ENCODE measurements at places on chromosomes 11 and 22.

DNA sequence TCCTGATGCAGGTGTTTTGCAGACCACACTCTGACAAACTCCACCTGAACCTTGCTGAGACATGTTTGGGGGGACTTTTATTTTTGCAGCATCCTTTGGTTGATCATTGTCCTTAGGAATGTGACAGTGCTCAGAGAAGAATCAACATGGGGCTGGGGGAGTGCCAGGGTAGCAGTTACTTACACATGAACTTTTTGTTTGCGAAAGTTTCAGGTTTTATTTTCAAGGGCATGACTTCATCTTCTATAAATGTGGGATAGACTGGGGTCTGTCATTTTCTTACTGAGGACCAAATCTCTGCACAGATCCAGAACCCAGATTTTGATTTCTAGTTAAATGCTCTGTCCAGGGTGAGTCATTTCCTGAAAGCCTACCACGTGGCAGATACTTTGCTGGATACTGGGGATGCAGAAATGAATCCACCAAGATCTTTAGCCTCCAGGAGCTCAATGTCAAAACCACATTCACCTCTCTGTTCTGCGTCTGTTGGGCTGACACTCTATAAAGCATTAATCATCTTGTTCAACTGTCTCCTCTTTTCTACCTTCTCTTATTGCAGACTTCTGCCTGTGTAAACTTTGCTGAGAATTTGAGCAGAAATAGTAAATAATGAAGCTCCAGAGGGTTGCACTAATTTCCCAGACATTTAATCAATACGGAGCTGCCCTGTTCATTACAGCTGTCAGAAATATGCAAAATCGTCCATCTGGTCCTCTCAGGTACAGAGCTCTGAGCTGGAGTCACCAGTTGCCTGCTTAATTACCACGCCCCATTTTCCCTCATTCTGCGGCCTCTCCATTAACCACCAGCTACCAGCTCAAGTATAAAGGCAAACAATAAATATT lies 387.9 kb downstream of the MIAT start:
- DNase-seq: peak; percentile 89

- DNase-seq: peak; percentile 82
Observed at GRCh38 chr11:6619004-6619745, at the start of gene TPP1. Gene TPP1 (minus strand): TSS chr11:6619422. CDS start chr11:6619400, 22 bp downstream.

- DNase-seq: no peak
Observed at GRCh38 chr11:108122166-108122628, 830 bp downstream of the ACAT1 start.

DNA sequence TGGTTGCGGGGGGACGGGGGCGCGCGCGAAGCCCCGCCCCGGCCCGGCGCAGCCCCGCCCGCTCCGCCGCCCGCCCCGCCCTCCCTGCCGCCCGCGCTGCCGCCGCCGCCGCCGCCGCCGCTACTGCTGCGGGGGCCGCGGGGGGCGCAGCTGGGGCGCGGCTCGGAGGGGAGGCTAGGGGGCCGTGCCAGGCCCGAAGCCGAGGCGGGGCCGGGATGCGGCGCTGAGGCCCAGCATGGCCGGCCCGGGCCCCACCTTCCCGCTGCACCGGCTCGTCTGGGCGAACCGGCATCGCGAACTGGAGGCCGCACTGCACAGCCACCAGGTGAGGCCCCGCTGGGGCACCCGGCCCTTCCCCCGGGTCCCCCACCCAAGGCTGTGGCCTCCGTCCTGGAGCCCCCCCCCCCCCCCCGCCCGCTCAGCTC lies at the start of gene ANKRD13D:
Gene ANKRD13D (plus strand): TSS at position 78 of the 425 bp plus-strand sequence. CDS start 158 bp downstream, at position 236.
- no peak for DNase-seq

DNA sequence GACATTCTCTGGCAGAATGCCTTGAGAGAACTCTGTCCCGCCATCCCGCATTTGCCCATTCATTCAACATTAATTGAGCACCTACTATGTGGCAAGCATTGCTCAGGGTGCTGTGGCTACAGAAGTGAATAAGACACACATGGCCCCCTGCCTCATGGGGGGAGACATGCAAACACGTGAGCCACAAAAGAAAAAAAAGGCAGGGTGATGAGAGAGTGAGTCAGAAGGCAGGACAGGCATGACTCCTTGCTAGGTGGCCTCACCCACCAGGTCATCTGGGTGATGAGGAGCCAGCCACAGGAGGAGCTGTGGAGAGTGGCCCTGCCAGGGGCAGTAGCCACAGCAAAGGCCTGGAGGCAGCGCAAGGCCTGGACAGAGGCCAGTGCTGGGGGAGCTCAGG lies 4.9 kb downstream of the CHRM4 start:
- peak; percentile 70 for DNase-seq

DNA sequence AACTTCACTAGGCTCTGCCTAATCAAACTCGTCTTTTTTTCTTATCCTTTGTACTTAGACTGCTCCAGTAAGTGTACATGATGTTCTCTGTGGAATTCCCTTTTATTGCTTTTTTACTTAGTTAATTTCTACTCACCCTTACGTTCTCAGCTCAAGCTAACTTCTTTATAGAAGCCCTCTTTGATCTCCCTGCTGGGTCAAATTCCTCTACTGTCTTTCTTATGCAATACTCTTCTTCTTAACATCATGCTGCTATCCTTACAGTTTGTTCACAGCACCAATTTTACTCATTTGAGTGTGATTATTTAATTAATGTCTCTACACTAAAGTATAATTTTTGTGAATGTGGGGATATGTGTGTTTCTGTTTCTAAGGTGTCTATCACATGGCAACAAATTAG lies 498.3 kb downstream of the CNTN5 start:
- DNase-seq: no peak

- DNase-seq: no peak
Observed at GRCh38 chr22:25148149-25148691, 51.4 kb upstream of the CRYBB3 start.

- no peak for DNase-seq
Observed at GRCh38 chr22:44293034-44293433, 19.7 kb downstream of the SHISAL1 start.

GRCh38 chr11:128187377-128187776 lies 400.0 kb downstream of the ETS1 start:
- no peak for DNase-seq

- DNase-seq: no peak
Observed at GRCh38 chr11:62958547-62959421, 26.0 kb downstream of the SLC22A6 start.

DNA sequence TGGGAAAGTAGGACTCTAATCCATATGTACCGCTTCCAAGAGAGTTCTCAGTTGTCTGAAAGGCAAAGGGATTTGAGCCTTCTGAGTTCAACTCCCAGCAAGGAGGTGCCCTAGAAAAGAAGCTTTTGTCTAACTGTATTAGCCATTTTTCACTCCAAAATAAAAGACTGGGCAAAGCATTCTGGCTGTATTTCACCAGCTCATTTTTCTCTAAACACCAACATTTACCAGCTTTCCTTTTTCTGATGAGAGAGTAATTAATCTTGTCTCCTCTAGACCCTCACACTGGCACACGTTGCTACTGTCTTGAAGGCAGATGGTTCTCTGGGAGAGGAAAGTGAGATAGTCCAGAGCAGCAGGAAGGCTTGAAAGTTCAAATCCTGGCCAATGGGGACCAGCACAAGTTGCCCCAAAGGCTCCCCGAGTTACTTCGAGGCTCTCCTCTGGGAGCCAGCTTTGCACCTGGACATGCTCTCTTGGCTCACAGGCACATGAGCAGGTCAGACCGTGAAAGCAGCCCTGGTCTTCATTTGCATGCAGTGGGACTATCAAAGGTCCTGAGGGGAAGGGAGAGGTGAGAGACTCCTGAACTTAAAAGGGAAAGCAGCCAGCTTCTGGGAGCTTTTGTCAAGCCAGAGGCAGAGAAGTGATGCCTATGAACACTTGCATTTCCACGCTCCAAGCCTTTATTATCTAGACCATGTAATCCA lies 100.0 kb downstream of the NTM start:
- DNase-seq: no peak

- DNase-seq: no peak
Observed at GRCh38 chr11:26076233-26076990, 255.5 kb upstream of the ANO3 start.

DNA sequence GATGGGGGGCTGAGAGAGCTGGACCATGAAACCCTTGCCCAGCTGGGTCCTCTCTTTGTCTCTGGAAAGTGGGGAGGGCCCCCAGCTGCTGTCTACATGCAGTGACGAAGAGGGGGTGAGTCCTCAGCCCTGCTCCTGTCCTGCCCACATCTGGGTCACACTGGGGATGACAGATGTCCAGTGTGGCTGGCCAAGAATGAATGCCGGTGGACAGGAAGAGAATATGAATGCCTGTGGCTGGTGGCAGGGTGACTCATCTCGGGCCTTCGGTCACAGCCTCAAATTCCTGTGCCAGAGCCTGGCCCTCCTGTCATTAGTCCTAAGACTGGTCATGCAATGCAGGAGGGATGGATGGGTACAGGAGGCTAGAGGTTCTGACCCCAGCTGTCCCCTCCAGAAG lies 2.2 kb upstream of the PNPLA3 start:
- peak; percentile 91 for DNase-seq

- DNase-seq: peak; percentile 38
Observed at GRCh38 chr11:33703788-33704187, 3.2 kb upstream of the C11orf91 start.

DNA sequence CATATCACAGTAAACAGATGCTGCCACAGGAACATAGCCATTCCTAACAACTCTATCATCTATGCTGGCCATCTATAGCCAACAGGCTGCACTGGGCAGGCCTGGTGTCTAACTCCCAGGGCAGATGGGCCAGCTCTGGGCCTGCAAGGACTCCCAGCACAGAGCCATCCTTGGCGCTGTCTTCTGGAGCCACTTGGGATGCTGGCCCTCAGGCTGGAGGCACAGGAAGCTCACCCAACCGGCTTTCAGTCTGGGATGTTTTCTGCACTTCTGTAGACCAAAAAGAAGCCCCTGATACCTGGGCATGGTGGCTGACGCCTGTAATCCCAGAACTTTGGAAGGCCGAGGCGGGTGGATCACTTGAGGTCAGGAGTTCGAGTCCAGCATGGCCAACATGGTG lies 40.8 kb upstream of the WNT11 start:
- DNase-seq: no peak

DNA sequence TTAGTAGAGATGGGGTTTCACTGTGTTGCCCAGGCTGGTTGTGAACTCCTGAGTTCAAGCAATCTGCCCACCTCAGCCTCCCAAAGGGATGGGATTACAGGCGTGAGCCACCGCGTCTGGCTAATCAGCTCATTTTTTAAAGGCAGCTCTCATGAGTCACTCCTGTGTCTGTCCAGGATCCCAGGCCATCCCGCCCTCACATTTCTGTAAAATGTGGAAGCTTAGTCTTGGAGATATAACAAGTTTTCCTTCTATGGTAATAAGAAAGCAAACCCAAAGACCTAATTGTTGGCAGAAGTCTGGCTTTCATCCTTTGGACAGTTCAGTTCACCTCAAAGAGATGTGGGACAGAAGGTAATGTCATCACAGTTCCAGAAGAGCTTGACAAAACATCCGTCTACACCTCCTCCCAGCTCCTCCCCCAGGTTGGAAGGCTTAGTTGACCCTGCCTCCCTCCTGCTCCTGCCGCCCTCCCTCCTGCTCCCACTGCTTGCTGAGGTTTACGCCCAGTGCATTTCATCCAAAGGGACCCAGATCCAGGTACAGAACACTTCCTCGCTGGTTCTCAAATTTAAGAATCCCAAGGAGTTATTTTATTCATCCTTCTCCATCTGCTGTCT lies 6.4 kb downstream of the DRD2 start:
- no peak for DNase-seq

DNA sequence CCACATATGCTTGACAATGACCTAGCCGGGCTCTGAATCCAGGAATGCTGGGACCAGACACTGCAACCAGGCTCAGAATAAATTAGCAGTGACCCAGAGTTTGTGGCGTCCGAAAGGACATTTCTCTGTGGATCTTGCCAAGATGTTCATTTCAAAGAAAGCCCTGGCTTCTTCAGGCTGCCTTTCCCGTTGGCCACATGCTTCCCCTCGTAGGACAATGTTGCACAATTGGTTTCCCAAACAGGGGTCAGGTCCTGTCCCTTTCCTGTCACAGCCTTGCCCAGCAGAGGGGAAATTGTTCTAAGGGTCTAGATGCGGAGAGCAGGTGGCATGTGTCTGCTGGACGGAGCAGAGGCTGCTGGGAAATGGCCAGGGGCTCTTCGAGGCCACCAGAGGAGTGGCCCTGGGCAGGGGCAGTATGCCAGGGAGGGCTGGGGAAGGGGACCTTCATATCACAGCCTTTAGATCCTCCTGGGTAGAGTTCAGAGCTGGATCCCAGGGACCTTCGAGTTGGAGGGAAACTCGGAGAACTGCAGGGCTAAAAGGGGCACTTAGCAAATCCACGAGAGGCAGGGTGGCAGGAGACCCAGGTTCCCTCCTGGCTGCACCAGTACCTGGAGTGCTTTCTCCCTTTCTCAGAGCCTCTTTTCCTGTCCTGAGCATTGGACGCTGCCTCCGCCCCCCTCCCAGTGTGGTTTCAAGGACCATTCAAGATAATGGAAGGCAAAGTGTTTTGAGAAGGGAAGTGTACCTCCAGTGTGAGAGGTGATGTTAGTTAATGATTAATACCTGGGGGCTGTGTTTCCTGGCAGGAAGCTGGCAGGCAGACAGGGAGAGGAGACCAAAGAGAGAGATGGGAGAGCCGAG lies 42.3 kb downstream of the C11orf96 start:
- DNase-seq: peak; percentile 38

DNA sequence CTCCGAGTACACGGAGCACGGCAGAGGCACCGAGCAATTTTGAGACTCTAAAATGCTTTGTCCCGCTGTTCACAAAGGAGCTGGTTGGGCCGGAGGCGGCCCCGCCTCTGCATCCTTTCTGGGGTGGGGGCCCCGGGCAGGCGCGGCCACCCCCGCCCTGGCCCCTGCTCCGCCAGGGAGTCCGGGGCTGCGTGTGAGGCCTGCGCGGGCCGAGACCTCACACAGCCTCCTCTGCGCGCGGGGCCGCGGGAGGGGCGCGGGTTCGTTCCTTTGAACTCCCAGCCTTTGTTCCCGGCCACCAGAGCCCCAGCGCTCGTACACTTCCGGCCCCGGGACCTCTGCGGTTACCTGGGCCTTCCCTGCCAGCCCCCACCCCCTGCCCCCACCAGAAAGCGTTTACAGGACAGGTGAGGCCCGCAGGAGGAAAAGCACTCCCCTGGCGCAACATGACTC lies 1.6 kb downstream of the FGF19 start:
- DNase-seq: no peak

DNA sequence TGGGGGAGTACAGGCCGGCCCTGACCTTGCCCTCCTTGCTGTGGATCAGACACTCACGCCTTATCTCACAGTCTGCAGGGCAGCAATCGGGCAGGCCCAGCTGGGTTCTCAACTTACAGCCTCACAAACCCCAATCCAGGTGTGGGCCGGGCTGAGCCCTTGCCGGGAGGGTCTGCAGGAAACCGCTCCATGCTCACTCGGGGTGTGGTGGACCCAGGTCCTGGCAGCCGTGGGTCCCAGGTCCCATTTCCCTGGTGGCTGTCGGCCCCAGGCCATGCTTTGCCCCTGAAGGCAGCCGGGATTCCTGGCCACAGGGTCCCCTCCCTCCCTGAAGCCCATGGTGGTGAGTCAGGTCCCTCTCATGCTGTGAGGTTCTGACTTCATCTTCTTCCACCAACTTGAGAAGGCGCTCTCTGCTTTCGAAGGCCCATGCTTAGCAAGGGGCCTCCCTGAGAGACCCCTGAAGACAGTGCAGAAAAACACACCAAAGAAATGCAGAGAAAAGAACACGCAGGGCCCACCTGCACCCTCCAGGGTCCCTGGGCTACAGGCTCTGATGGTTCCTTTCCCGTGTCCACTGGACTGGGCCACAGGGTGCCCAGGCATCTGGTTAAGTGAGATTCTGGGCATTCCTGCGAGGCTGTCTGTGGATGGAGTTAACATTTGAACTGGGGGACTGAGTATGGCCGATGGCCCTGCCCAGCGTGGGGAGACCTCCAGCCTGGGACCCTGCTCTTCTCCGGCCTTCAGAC lies 588.2 kb downstream of the BRD1 start:
- no peak for DNase-seq

All from RCC 7860 (cell line).